ENCODE measurements at places on chromosomes 6 and 20.
A peak's percentile ranks its signal among the peaks of the same experiment; 100 is the strongest.

DNA sequence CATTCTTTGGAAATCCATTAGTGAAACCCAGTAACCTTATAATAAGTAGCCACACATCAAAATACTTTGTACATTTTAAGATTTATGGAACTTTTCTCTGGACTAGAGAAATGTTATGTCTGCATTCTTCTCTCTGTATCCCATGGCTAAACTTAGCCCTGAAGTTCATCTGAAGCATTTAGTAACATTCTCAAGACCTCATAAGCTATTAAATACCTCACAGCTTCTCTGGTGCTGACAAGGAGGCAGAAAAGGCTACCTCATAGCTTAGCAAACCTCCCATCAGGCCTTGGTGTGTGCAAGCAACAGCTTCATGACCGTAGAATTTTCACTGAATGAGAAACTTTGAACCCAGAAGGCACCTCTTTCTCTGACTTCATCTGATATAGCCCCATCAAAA lies 38.9 kb upstream of the HDGFL1 start:
- DNase-seq: no peak

DNA sequence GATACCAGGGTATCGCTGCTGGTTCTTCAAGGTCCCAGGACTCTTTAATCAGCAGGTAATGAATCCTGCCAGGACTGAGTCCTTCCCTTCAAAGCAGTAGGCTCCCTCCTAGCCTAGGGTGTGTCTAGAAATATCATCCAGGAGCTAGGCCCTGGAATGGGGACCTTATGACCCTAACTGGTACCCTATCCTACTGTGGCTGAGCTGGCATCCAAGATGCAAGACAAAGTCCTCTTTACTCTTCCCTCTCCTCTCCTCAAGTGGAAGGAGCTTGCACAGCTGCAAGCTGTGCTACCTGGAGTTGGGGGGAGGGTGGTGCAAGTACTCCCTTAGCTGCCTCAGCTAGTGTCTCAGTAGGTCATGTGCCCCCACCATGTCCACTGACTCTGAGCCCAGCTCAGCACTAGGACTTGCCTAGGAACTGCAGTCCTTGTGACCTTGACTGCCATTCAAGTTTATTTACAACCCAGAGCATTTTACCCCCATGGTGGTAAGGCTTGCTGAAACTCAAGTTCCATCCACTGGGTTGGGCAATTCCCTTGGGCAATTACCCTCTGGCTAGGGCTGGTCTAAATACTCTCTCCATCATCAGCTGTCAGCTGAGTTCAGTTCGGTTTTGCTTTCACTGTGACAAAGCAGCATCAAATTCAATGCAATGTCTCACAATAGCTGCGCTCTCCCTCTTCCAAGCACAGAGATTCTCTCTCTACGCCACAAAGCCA lies 48.4 kb upstream of the TOP1 start:
- DNase-seq: no peak

- no peak for DNase-seq
These were observed 241.5 kb upstream of the RNF24 start for GRCh38 chr20:4256874-4257273.

DNA sequence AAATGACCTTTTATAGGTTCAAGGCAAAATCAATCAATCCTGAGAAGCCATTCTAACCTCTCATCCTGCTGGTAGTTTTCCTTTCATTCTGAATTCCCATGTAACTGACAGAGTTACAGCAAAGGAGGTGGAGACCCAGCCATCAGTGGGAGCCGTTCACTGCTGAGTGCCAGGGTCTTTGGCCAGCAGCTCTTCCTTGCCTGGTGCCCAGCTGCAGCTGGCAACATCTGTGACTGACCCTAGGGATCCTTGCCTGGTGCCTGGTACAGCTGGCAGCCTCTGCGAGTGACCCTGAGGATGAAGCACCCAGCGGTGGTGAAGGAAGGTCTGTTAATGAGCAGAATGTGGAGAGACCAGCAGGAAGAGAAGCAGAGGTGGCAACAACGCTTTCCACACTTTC lies 314.6 kb downstream of the THBS2 start:
- DNase-seq: no peak

DNA sequence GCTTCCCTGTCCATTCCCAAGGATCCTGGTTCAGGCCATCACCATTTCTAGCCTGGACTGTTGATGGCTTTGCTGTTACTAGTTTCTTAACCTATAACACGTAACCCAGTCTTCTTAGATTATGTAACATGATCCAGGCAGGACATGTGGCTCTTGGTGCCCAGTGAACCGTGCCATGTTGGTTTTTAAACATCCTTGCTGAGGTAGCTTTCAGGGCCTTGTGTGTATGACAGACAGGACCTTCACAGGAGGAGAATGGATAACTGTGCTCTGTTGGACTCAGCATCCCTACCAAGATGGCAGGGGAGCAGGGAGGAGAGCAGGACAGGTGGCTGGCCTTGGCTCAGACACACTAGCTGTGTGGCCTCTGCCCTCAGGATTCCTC lies 46.8 kb downstream of the PANK2 start:
- no peak for DNase-seq

DNA sequence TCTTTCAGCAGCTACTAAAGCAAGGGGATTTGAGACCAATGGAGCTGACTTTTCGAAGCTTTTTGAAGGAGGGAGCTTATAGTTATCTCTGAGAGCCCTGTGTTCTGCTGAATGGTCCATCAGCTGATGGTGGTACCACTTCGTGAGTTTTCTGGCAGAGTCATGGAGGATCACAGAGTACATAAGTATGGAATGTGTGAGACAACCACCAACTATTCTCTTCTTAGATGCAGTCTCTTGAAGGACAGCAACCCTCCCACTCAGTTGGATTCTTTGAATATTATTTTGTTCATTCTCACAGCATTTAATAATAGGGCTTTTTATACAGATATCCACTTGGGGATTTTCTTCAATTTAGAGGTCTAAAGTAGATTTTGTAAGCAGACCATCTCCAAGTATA lies 75.3 kb downstream of the ELOVL2 start:
- DNase-seq: no peak

DNA sequence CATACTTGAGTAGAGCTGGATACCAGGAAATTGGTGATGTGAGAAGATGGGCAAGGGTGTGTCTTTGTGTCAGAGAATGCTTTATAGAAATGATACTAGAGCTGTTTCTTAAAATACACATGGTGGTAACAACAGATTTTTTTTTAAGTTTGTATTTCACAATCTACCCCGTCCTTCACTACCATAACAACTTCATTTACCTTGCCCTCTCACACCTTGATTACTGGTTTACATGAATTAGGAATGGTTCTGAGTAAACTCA lies 45.4 kb downstream of the RARS2 start:
- no peak for DNase-seq

- DNase-seq: peak; percentile 77
These were observed 1.2 kb downstream of the TBX18 start for GRCh38 chr6:84763003-84763885.

GRCh38 chr6:159761129-159761872 lies 544 bp upstream of the ACAT2 start:
- peak; percentile 26 for DNase-seq

GRCh38 chr20:23513164-23513563 lies 22.2 kb downstream of the CST8 start:
- no peak for DNase-seq

DNA sequence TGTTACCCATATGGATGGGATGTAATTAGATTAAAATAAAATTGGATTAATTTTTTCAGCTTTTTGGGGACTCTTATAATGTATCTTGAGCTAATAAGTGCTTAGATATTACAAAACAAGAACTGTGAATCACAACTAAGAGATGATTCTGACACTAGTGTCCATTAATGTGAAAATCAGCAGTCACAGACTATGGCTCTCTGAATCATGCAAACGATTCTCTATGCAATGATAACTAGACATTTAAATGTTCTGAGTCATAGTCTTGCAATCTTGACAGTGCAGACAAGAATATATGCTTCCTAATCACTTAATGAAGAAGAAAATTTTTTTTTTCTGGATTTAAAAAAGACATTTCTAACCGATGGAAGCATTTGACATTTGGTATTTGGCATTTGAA lies 82.2 kb upstream of the OPRM1 start:
- DNase-seq: no peak

GRCh38 chr6:35046862-35047261 lies 94.3 kb downstream of the TCP11 start:
- no peak for DNase-seq

DNA sequence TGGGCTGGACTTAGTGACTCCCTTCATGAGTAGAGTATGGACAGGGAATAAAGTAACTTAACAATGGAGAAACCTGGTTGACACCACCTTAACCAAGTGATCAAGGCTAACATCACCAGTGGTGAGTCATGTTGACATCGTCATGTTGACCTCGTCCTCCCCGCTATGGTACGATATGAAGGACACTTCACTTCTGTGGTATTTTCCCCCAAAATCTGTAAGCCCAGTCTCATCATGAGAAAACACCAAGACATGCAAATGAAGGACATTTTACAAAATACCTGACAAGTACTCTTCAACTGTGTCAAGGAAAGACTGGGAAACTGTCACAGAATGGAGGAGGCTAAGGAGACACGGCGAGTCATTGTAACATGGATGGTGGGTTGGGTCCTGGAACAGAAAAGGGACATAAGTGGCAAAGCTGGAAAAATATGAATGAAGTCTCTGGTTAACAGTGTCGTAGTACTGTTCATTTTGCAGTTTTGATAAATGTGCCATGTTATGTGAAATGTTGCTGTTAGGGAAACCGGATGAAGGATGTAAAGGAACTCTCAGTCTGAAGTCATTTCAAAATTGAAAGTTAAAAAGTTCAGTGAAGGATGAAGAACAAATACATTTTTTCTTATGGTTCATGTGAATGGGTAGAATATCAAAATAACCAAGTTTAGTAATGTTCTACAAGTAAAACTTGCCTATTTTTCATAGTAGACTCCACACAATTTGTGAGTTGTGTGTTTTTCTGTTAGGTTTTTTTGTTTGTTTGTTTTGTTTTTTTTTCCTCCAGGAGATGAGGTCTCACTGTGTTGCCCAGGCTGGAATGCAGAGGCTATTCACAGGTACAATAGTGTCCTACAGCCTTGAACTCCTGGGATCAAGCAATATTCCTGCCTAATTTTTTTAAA lies 247.5 kb downstream of the TMEM242 start:
- no peak for DNase-seq

DNA sequence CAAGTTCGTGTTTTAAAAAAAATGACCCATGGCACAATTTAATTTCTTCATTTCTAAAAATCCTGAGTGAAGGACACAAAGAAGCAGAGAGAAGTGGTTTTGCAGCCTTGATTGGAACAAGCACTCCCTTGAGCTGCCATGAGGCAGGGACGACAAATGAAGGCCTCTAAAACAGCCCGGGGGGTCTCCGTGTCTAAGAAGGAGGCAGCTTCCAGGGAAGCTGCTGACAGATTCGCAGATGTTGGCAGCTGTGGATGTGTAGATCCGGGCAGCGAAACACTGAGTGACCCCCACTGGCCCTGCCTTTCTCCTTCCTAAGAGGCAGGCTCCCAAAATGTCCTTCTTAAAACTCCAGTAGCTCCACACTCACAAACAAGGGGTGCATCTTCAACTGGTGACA lies 9.6 kb upstream of the LBP start:
- DNase-seq: no peak

GRCh38 chr20:38383147-38383546 lies 36.9 kb downstream of the LBP start:
- DNase-seq: no peak

DNA sequence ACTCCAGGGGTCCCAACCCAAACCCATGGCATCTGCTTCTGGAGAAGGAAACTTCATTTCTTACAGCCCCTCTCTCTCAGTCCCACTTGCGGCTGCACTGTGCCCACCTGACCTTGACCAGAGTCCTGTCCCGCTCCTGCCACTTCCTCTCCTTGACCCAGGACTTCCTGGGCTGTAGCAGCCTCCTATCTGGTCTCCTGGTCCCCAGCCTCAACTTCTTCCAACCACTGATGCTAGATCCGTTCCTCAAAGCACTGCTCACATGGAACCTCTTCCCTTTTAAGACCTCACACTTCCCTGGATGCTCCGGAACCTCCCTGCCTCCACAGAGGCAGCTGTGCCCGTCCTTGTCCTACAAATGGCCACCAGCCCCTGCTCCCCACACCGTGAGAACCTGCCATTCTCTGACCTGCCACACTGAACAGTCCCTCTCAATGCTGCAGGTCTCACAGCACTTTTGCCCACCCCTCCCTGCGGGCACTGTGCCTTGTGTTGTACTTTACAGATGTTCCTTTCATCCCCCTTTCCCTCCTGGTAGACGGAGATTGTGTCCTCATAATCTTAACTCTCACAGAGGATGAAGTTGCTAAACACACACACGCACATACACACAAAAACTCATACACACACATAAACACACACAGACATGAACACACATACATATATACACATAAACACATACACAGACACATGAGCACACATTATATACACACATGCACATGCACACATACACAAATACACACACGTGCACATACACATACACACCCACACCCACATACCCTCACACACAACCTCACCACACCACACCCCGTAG lies 59.6 kb upstream of the NXT1 start:
- no peak for DNase-seq

DNA sequence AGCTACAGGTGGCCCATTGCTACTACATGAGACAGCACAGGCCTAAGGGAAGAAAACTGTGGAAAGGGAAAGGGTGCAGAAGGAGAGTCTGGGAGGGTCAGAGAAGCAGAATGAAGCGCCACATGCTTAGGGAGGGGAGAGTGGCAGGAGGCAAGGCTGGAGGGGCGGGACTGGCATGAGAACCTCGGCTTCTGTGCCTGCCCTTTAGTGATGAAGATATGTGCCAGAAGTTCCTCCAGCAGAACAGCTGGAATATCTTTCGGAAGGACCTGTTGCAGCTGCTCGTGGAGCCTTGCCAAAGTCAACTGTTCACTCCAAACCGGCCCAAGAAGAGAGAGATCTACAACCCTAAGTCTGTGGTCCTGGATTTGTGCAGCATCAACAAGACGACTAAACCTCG lies 61.8 kb downstream of the CNBD2 start:
- DNase-seq: peak; percentile 74

- peak; percentile 29 for DNase-seq
These were observed 123.3 kb downstream of the KIF13A start for GRCh38 chr6:17863901-17864754.

DNA sequence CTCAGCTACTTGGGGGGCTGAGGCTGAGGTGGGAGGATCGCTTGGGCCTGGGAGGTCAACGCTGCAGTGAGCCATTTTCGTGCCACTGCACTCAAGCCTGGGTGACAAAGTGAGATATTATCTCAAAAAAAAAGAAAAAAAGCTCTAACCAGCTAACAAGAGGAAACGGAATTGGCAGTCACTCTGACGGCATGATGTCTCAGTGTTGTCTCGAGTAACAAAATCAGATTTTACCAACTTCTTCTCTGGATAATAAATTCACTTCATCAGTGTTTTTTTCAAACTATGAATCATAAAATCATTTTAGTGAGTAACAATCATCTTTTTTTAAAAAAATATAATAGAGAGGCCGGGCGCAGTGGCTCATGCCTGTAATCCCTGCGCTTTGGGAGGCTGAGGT lies 12.6 kb downstream of the KIF16B start:
- DNase-seq: no peak

GRCh38 chr20:23658989-23659609 lies 21.3 kb upstream of the CST3 start:
- no peak for DNase-seq

DNA sequence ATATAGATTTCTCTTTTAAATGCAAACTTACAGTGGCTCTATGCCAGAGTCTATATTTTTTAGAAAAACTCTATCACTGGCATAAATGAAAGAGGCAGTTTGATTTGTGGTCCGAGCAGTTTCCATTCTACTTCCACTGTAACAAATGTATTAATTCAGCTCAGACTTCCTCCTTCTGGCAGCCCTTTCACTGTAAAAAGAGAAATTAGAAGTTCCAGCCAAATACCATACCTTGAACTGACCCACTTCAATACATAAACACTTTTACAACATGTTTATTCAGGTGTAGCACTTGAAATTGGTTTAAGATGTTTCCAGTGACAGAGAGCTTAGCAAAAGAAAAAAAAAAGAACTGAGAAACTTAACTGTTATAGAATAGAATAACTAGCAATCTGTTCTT lies 99.3 kb downstream of the BMP5 start:
- no peak for DNase-seq
